ENCODE measurements at places on chromosomes 6 and 20.

GRCh38 chr20:10705801-10706459 is 32.1 kb upstream of the JAG1 start:
- DNase-seq: no peak

- DNase-seq: peak; percentile 53
Measured at GRCh38 chr20:23606652-23607049, 934 bp upstream of the CST9 start.

DNA sequence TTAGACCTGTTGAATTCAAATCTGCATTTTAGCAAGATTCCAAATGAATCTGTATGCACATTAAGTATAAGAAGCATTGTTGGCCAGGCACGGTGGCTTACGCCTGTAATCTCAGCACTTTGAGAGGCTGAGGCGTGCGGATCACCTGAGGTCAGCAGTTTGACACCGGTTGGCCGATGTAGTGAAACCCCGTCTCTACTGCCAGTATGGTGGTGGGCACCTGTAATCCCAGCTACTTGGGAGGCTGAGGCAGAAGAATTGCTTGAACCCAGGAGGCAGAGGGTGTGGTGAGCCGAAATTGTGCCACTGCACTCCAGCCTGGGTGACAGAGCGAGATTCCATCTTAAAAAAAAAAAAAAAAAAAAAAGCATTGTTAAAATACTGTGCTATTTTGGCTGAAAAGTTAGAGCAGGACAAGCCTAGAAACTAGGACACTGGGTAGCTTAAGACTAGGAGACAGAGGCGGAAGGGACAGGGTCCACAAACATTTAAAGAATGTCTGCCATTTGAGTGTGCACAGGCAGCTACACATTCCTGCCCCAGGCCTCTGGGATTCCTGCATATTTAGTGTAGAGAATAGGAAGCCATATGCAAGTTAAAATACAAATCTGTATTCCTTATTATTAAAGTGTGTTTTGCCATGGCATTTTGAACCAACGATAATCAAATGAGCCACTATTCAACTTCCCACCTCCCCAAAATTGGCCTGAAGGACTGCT is 45.1 kb upstream of the EEF1A1 start:
- DNase-seq: no peak

DNA sequence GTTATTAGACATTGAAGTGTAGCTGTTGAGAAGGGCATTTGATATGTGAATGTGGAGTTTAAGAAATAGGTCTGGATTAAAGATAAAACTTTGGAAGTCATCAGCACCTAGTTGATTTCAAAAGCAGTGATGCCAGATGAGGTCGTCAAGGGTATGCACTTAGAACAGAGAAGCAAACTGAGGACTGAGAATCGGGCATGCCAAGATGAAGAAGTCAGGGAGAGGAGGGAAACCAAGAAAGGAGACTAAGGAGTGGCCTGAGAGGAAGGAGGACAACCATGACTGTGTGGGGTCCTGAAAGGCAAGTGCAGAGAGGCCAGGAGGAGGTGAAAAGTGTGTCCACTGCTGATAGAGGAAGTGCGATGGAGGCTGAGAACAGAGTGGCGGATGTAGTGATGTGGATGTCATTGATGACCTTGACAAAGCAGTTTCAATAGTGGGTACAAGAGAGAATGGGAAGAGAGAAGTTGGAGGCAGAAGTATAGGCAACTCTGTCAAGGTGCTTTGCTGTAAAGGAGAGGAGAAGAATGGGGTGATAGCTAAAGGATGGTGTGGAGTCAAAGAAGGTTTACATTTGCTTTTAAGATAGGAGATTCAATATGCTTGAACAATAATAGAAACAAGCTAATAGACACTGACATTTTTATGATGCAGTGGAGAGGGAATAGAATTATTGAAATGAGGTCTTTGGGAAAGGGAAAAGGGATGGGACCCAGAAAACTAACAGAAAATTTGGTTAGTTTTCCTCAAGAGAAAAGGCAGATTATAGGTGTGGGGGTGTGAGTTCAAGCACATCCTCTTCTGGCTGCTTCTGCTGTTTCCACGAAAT is 139.7 kb upstream of the TMEM170B start:
- no peak for DNase-seq

DNA sequence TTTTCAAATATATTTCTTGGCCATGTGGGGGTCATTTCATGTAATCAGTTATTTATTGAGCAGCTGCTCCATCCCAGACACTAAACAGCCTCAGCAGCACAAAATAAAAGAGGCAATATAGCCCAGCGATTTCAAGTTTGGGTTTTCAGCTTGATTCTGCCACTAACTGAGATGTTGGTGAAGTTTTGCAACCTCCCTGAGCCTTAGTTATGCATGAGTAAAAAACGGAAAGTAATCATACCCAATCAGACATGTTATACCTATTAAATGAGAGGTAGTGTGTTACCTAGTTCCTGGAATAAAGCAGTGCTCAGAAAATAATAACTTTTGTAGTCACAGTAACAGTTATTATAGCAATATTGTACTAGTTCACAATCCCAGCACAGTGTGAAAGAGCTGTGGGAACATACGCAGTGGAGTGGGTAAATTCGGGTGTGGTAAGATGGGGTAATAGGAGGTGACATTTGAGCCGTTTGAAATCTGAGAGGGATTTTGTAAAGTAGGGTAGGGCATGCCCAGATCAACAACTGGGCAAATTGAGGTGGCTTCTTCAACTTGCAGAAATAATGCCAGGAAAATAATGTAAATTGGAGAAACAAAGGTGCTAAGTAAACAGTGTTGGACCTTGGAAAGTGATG is 1.5 kb downstream of the SLC9A8 start:
- DNase-seq: peak; percentile 62

GRCh38 chr6:43033496-43034189 is 12.2 kb downstream of the RRP36 start:
- DNase-seq: peak; percentile 43

DNA sequence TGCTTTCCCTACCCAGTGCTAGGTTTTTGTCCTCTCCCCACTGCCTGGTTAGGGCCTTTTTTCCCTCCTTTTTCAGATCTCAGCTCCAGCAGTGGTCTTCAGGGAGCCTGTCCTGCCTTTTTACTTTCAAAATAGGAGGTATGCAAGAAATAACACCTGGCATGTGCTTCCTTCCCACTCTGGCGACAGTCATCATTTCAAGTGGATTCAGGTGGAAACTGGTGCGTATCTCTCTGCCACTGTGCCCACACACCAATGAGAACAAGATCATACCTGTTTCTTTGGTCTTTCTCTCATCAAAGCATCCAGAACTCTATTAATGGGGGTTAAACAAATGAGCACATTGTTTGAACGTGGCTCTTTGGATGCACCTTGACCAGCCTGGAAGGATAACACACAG is 95.7 kb upstream of the GGTLC1 start:
- DNase-seq: no peak

DNA sequence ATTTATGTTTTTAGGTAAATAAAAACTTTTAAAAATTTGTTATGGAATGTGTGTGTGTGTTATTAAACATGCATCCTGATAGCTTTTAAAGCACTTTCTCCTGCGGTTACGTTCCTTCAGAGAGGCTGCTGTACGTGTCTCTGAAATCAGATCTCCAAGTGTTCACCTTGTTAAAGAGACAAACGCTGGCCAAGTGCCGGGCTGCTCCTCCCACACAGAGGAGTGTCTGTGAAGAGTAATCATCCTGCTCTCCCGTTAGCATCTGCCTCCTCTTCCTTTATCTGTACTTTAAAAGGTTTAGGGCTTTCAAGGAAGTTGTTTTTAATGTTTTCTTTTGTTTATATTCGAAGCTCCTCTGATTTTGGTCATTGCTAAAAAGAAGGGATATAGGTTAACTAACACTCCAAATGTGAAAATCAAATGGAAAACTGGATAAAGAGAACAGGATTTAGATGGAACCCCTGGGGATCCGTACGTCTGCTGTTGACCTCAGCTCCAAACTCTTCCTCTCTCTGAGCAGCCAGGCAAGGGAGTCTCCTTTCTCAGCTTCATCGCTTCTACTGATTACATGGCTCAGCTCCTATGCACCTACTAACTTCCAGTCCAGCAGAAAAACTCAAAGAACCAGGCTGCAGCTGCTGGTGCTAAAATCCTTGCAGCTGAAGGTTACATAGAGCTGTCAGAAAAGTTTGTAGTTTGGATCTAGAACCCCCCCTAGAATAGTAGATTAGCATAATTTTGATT is 20.0 kb downstream of the IRF4 start:
- DNase-seq: no peak

DNA sequence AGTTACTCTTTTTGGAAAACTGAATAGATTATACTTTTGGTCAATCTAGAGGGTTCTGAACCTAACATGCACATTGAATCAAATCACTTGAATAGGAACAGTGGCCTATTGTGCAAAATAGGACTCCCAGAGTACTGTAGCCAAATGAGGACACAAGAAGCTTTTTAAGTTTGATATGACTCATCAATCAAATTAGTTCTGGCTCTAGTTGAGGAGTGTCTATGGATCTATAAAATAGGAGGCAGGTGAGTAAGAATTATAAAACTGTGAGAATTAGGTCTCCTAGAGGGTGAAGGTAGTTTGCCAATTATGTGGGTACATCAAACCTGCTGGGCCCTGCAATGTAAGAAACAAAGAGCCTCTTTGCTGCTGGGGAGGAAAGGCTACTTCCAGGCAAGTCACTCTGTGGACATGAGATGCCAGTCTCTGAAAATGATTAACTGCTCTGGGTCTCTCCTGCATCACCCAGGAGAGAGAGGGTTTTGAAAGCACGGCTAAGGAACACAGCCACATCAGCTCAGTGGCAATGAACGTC is 112.3 kb downstream of the RCAN2 start:
- DNase-seq: no peak

DNA sequence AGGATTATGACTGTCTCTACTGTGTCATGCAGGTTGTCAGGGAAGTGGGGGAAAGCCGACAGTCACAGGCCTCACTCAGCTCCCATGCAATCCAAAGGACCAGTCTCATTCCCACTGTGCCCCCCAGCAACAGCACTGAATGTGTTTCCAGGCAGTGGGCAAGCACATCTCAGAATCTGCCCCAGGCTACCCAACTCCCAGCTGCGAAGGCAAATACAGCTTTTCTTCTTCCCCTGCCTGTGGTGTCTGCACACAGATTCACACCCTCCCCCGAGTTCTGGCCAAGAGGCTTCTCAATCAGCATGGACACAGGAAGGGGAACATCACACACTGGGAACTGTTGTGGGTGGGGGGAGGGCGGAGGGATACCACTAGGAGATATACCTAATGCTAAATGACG is 75.3 kb downstream of the SNAP91 start:
- DNase-seq: no peak

GRCh38 chr20:23520185-23520584 is 29.3 kb downstream of the CST8 start:
- no peak for DNase-seq

GRCh38 chr6:133964052-133964451 is 11.0 kb downstream of the TBPL1 start:
- DNase-seq: no peak

- DNase-seq: no peak
Measured at GRCh38 chr6:5138995-5139827, 54.1 kb downstream of the PPP1R3G start.

DNA sequence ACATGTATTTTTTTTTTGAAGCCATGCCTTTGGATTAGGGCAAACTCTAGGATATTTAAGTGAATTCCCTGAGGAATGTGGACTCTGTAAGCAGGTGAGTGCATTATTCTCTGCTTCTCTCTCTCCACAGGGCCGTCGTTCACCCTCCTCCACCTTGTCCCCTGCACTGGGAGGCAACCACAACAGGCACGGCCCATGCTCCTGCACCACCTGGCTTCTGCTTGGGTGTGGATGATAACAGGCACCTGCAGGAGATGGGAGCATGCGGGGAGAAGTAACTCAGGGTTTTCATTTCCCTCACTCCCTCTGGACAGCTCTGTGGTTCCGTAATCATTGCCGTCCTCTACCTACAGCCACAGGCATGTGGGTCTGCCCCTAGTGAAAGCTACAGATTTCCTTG is 43.4 kb downstream of the HLA-C start:
- DNase-seq: no peak

- DNase-seq: no peak
Measured at GRCh38 chr6:22784601-22785410, 215.4 kb downstream of the HDGFL1 start.

DNA sequence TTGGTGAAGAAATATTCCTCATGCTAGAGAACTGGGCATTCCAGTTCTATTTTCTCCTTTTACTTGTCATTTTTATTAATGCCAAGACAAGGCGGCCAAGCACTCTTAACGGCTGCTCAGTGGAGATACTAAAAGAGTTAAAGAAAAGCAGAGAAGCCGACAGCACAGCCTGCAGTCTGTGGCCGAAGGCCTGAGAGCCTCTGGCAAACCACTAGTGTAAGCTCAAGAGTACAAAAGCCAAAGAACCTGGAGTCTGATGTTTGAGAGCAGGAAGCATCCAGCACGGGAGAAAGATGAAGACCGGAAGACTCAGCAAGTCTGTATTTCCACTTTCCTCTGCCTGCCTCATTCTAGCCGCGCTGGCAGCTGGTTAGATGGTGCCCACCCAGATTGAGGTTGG is 167.1 kb upstream of the FUT9 start:
- DNase-seq: no peak

GRCh38 chr6:35356391-35356790 is 14.0 kb downstream of the PPARD start:
- no peak for DNase-seq

- DNase-seq: no peak
Measured at GRCh38 chr6:30810813-30811339, 66.5 kb upstream of the IER3 start.

Data from inflammatory macrophage treated with lipopolysaccharide for 1 hour (primary cell).